HT-29 (cell line): ENCODE measurements at places on chromosomes 12 and 14.

DNA sequence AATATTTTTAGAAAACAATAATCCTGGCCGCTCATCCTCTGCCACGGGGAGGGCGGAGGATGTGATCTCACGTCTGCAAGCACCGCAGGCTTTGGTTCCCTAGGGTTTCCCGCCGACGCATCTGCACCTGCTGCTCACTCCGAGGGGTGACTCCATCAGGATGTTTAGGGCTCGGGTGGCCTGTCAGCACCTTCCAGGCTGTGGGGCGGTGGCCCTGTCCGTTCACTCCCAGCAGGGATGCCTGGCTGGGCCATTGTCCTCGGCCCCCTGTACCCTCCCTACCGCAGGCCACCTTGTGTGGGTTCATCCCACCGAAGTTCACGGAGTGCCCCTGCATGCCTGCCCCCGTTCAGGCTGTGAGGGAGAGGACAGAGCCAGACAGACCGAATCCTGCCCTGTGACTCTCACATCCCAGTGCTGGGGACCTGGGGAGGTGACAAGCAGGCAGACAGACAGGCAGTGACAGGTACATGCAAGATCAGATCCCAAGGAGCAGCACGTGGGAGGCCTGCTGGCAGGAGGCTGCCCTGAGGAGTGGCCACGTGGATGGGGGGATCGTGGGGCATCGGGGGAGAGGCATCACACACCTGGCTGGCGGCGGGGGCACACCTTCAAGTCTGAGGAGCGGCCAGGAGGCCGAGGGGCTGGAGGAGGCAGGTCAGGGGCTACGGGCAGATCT, 112.6 kb downstream of the ADGRD1 start:
- no peak for DNase-seq

DNA sequence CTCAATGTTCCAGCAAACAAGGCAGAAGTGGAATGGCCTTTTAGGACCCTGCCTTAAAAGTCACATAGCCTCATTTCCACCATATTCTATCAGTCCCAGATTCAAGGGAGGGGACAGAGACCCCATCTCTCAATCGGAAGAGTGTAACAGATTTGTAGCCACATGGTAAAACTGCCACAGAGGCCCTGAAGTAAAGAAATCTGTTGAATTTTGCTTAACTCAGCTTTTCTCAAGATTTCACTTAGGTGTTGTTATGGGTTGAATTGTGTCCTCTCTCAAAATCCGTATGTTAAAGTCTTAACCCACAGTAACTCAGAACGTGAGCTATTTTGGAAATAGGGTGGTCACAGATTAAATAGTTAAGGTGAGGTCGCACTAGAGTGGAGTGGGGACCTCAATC, 22.7 kb upstream of the CCDC60 start:
- no peak for DNase-seq

DNA sequence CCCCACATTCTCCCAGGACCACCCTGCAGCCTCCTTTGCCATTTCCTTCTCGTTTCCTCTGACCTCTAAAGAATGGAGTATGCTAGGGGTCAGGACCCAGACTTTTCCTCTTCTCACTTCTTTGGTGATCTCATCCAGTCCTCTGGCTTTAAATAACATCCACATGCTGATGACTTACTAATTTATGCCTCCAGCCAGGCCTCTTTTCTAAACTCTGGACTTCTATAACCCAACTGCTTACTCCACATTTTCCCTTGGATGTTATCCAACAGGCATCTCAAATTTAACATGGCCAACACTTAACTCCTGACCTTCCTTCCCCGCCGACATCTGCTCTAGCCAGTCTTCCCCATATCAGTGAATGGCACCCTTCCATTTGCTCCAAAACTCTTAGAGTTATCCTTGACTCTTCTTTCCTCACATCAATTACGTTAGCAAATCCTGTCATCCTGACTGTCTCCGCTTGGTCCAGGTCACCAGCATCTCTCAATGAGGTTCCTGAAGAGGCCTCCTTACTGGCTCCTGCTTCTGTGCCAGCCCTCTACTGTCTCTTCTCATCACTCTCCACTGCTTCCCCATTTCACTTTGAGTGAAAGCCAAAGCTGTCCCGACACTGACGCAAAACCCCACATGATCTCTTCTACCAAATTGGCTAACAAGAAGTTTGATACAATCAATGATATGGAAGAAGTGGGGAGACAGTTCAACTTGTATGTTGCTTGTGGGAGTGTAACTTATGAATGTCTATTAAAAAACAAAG, 42.7 kb downstream of the TMBIM6 start:
- DNase-seq, result no peak

- DNase-seq, result no peak
Observed at GRCh38 chr12:56957229-56958052, at the start of gene RDH16. Gene RDH16, minus strand, starts transcription at chr12:56957608. Its CDS starts 146 bp downstream, at chr12:56957462.

- no peak for DNase-seq
Observed at GRCh38 chr12:111798182-111798581, 31.4 kb downstream of the ALDH2 start.

DNA sequence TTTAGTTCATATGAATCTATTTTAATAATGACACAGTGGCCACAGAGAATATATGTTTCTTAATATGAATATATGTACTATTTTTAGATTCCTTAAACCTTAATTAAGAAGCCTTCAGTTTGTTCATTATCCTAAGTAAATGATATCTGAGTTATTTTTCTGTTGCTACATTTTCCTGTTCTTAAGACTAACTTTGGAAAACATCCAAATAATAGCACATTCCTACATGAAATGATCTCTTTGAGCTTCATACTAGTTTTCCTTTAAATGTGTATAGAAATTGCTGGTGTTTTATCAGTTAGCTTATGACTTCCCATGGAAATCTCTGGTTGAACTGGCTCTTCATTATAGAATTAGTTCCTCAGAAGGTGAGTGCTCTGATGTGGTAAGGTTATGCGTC, 72.1 kb downstream of the POLR3B start:
- no peak for DNase-seq

DNA sequence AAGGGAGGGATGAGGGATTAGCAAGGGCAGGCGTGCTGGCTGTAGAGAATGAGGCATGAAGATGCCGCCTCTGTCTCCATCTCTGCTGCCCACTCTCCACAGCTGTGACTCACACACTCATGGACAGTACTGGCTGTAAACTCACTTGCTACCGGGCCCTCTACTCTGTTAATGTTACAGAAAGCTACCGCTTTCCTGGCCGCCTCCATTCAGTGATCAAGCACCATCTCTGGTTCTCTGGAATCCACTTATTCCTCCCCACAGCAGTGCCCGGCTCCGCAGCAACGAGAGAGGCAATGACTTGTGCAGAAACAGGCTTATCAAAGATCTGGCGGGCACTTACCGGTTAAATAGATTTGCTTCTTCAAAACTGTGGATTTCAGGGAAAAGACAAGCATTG, 34.8 kb downstream of the AMN start:
- no peak for DNase-seq

DNA sequence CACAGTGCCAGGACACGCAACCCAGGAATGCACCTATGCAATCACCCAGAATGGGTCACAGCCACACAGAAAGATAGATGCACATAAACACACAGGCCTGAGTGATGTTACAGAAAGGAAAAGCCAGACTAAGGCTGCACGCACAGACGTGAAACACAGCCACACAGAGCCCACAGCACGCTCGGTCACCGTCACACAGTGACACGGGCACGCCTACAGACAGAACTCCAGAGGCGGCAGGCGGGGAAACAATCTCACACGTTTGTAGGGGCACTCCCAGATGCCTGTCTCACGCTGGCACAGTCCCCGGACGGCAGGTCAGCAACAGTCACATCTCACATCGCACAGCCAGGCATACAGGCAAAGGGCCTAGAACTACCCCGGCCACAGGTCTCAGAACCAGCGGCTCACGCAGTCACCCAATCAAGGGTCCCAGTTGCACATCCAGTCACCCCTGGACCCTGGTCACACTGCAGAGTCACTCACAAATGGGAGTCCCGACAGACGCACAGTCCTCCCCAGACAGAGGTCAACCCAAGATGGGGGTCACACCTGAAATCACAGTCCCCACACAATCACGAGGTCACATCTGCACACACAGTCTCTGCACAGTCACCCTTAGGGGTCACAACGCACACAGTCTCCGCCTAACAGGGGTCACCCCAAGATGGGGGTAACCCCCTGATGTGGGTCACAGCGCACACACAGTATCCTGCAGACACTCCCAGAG, 790 bp downstream of the SSH1 start:
- DNase-seq, result peak; percentile 43

DNA sequence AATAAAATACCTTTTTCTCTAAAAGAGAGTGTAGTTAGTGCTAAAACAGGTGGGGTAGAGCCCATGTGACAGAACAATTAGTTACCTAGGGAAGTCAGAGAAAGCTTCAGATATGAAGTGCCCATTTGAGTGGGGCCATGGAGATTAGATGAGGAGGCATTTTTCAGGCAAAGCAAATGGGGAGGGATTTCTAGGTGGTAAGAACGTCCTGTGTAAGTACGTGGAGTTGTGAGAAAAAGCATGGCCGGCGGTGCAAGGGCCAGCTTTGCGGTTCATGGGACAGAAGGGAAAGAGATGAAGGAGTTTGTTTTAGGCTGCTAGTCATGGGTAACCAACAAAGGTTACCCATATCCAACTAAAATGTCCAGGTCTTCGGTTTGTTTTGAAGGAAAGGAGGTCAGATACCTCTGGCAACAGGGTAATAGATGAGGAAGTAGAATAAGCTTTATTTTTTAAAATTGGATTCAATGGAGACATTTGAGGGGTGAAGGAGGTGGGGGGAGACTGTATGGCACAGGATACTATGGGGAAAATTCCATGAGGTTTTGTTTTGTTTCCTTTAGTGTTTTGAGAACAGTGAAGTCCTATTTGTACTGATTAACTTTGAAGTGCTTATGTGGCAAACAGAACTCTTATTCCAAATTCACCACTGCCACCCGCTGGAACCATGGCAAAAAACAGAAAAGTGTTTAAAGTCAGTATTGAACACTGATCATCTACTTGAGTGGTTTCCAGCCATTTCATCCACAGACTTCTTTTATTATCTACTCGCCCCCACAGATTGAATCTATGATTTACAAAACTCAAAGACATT, 10.0 kb upstream of the SNRPF start:
- peak; percentile 74 for DNase-seq

- DNase-seq, result no peak
Observed at GRCh38 chr12:6288235-6288634, 22.2 kb upstream of the PLEKHG6 start.

DNA sequence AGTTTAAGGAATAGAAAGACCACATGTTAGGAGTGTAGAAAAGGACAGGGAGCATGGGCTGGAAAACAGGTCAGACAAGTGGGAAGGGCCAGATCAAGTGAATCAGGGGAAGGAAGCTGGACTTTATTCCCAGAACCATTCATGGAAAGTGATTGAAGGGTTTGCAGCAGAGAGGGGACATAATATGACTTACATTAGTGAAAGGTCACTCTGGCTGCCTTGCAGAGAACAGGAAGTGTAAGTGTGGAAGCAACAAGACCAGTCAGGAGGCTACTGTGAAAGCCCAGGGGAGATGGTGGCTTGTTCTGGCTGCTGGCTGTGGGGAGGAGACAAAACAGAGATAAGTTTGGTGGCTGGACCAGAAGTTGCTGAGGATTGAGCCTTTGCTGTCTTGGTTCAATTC, 69.1 kb downstream of the VCPKMT start:
- peak; percentile 81 for DNase-seq

GRCh38 chr12:62006076-62006732, 254.0 kb upstream of the USP15 start:
- DNase-seq, result peak; percentile 54

GRCh38 chr14:51118993-51119392, 24.1 kb upstream of the TRIM9 start:
- DNase-seq, result no peak

DNA sequence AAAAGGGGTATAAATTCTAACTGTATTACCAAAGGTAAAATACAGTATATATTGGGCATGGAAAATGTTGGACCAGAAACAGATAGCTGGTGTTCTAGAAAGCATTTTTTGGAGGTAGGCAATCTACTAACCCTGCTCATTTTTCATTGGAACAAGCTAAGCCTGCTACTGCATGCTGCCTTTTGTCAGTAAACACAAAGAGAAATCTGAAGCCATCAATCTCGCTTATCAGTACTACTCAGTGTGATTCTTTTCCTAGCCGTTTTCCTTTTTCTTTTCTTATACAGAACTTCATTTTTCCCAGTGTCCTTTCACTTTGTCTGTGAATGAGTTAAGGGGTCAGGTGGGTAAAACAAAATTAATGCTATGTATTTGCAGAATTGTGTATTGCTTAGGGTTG, 312.3 kb downstream of the NPAS3 start:
- no peak for DNase-seq

- DNase-seq, result no peak
Observed at GRCh38 chr12:27104546-27104945, 22.2 kb upstream of the C12orf71 start.

DNA sequence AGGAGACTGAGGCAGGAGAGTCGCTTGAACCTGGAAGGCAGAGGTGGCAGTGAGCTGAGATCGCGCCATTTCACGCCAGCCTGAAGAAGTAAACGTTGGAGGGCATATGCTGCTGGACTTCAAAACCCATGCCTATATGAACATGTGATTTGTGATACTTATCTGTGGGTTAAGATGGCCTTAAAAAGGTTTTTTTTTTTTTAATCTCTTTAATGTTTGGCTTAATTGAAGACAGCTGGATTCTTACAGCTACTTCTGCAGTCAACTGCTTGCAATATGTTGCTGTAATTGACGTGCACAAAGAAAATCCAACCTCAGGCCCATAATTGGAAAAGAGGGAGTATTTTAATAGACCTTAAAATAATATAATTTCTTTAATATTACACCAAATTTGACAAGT, 1.5 kb upstream of the B3GNT4 start:
- DNase-seq, result no peak

GRCh38 chr14:94952097-94952496, 182.2 kb upstream of the GSC start:
- DNase-seq, result no peak

DNA sequence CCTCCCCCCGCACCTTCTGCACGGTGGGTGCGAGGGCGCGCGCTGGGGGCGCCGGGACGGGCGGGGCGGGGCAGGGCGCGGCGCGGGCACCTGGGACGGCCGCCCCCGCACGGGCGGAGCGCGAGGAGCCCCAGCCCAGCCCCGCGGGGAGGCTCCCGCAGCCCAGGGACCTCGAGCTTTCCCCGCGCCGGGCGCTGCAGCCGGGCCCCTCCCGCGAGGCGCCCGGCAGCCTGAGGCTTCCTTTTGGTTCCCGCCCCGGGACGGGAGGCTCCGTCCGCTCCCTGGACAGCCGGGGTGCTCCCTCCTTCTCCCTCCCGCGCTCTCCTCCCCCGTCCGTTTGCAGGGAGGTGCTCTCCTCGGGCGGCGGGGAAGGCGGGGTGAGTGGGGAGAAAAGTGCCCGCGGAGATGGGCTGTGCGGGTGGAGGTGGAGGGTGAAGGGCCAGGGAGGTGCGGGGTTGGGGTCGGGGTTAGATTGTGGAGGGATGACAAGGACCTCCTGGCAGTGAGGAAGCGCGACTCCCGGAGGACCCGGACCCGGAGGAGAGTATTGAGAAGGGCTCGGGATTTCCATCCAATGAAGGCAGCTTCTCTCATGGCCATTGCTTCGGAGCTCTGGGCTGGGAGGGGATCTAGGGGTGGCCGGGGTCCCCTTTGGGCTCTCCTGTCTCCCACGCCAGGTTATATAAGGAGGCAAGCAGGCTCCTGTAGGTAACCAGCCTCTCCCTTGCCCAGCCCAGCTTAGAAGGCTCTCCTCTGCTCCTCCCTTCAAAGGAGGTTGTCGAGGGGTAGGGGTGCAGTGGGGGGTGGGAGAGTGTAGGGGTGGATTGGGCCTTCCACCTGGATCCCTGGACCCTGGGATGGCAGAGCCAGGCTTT, 645 bp downstream of the JDP2 start:
- no peak for DNase-seq

GRCh38 chr14:99081156-99081765, 190.7 kb downstream of the BCL11B start:
- no peak for DNase-seq

GRCh38 chr12:42024495-42024830, 120.2 kb downstream of the GXYLT1 start:
- DNase-seq, result no peak
